Omental fat pad (tissue), 4 donors: ENCODE measurements at places on chromosomes 12 and 14. TPM values are rescaled to one million over a fixed set of nuclear protein-coding genes. Genes with fewer than 3 reads are reported as not detected.

DNA sequence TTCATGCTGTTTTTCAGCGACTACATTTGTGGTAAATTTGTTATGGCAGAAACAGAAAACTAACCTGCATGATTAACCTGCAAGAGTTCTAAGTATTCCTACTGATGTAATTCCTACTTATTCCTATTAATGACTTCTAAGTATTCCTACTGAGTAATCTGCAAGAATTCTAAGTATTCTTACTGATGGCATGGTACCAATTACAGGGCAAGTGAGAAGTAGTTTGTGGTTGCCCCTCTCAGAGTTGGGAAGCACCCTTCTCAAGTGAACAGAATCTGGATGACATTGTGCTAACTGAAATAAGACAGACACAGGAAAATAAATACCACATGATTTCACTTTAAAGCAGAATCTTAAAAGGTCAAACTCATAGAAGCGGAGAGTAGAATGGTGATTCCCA, 100.9 kb upstream of the CPNE8 start:
- no peak for DNase-seq

The KRT85 gene
- total RNA-seq: not detected

The NUAK1 gene
- 29.3 TPM for total RNA-seq

GRCh38 chr12:116882742-116883141, 1.5 kb upstream of the HRK start:
- DNase-seq: no peak

The ACSS3 gene
- 42.5 TPM for total RNA-seq

GRCh38 chr12:115308918-115309317, 624.9 kb upstream of the TBX3 start:
- no peak for DNase-seq

GRCh38 chr12:59250766-59251165, 330.5 kb upstream of the LRIG3 start:
- DNase-seq: no peak

GRCh38 chr12:10227648-10228047, 15.0 kb downstream of the GABARAPL1 start:
- no peak for DNase-seq

GRCh38 chr12:2924019-2924418, 33.3 kb downstream of the TULP3 start:
- no peak for DNase-seq

The C3AR1 gene
- total RNA-seq: 43.0 TPM
